Left colon (tissue), 2 donors: ENCODE measurements at places on chromosomes 12 and 14. TPM values are rescaled to one million over a fixed set of nuclear protein-coding genes. Genes with fewer than 3 reads are reported as not detected.

- peak; percentile 84 for DNase-seq
Measured at GRCh38 chr14:64720131-64720576, 15.9 kb downstream of the PLEKHG3 start.

DNA sequence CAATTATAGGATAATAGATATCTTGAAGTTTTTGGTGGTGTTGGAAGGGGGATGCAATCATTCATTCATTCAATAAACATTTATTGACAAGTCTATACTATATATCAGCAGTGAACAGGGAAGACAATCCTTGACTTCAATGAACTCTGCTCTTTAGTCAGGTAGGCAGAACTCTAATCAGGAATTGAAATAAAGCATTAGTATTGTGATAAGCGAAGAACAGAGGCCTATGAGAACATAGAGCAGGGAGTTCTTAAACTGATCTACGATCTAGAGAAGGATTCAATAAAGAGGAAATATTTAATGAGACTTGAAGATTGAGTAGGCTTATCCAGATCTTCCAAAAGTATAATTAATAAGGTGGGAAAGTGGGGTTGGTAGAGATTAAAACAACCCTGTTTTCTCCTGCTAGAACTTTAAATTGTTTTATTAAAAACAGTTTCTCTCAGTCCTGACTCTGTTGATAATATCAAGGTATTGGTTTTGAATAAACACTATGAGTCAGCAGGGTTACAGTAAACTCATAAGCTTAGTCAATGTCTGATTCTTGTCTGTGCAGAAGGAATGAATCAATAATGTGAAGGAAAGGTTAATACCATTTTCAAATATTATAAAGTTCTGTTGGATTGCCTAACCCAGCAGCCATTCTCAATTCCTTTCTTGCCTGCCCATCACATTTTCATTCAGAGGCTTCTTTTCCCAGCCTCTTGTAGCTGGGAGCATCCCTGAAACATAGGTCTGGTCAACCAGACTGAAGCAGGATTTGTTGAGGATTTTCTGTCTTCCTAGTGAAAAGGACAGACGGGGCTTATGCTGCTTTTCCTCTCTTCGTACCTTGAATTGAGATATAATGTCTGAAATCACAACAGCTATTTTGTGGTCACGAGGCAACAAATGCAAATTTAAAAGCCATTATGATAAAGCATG lies 38.9 kb upstream of the KTN1 start:
- DNase-seq = no peak

Gene NGB
- 0.31 TPM for total RNA-seq

DNA sequence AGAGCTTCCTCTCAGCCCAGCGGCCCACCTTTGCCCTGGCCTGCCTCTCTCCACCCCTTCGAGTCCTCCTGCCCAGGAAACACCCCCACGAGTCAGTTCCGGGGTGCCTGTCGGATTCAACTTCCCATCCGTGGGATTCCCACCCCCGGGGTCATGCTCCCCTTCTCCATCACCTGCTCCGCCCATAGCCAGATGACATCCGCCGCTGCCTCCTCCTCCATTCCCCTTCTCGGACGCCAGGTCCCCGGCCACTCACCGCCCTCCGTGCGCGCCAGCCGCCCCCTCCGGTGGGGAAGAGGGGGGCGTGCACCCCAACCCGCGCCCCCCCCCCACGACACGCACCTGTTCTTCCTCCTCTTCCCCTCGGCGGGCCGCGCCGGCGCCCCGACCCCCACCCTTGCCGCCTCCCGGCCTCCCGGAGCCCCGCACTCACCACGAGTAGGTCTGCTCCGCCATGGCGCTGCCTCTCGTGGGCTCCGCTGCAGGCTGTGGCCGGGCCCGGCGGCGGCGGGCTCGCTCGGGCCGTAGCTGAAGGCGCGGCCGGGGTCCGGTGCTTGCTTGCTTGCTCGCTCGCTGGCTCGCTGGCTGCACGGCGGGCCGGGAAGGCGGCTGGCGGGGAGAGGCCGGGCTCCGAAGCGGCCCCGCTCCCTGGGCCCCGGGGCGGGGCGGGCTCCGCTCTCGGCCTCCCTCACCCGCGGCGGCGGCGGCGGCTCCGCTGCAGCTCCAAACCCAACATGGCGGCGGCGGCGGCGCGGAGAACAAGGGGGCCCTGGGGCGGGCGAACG lies 554 bp downstream of the SPPL3 start:
- peak; percentile 80 for DNase-seq

DNA sequence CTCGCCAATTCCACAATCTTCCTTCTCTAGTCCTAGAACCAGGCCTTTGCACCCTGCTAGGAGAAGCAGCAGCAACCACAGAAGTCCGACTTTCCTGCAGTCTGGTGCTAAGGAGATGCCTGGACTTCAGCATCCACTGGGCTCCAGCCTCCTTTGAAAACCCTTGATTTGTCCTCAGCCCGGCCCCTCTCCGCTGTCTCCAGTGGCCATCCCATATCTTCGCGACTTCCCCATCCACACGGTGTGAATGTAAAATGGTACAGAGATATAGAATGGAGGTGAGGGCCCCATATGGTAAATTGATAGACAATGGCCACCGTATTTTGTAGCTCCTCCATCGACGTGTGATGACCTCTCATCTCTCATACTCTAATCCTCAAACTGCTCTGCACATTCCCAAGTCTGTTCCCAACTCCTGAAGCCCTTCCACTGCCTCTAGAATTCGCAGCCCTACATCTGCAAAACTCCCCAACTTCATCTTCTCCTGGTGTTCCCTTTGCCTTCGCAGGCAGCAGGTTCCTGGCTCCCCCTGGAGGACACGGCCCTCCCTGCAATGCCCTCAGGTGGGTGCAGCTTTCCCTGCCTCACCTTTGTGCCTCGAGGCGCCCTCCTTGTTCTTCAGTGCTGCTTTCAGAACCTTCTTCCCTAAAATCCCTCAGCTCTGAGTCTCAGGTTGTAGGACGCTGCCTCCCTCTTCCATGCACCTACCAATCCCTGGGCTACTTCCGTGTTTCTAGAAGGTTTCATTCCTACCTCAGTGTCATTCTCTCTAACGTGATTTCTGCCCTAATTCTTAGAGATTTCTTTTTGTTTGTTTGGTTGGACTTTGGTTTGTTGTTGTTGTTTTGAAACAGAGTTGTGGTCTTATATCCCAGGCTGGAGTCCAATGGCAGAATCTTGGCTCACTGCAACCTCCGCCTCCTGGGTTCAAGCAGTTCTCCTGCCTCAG lies 36.7 kb downstream of the TMBIM6 start:
- peak; percentile 78 for DNase-seq

Gene LBHD2
- not detected for total RNA-seq

DNA sequence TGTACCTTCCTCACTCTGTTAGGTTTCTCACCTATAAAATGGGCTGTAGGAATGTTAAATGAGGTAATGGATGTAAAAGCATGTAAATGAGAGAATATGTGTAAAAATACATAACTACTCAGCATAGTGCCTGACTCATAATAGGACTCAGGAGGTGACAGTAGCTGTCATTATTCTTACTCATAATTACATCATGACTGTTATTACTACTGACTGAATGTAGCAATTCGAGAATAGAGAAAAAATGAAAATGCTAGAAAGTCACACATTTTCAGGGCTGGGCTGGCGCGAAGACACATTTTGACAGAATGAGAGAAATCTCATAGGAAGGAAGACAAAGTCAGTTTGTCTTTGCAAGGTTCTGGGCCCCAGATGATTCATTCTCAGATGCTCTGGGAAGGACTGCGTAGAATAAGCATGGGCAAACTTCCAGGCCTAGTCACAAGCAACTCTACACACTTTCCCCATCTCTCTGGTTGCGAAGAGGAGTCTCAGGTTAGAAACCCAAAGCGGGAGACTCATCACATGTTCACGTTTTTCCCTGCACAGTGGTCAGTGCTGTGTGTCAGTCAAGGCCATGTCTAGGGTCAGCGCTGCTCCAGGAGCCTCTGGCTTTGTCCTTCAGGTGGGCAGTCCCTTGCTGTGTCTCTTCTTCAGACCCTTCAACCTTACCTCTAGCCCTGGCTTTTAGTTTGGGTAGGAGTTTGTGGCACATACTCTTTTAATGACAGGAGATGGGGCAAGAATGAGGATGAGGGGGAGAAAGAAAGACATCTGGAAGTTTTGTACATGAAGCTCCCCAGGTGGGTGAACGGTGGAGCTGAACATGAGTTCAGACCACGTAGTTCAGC lies 8.4 kb downstream of the GPRC5A start:
- no peak for DNase-seq
